ENCODE measurements at places on chromosomes 5 and 9. TPM values are rescaled to one million over a fixed set of nuclear protein-coding genes. Genes with fewer than 3 reads are reported as not detected.
A peak's percentile ranks its signal among the peaks of the same experiment; 100 is the strongest.

The WDR31 gene
- total RNA-seq = 1.4 TPM

The BARHL1 gene
- total RNA-seq = not detected

The PCDHGC3 gene
- total RNA-seq = 91.3 TPM

The KCTD16 gene
- total RNA-seq = 3.6 TPM

The KDM3B gene
- 48.3 TPM for total RNA-seq

The SLC25A48 gene
- not detected for total RNA-seq

The ADAMTS2 gene
- total RNA-seq = 203 TPM

The OCLN gene
- 6.2 TPM for total RNA-seq

The SOHLH1 gene
- total RNA-seq = not detected

The ISL1 gene
- total RNA-seq = not detected

The SARDH gene
- total RNA-seq = 10.9 TPM

The GHR gene
- 5.6 TPM for total RNA-seq

The ALDH1A1 gene
- total RNA-seq = 0.36 TPM

GRCh38 chr5:51326844-51327243 is 56.4 kb upstream of the ISL1 start:
- DNase-seq = no peak

DNA sequence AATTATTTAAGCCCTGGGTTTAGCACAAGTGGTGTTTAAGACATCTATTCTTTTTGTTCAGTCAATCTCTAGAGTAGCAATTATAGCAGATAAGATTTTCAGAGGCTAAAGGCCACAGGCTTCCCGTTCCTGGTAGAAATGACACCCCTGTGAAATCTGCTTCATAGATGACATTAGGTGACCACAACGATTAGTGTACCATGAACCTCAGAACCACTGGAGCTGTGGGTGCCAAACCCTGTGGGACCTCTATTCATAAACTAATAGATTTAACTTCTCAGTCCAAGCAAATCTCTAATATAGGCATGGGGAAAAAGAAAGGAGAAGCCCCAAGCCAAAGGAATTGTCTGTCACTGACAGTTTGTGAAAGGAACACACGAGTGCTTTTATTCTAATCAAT is 207.4 kb downstream of the ARRDC3 start:
- DNase-seq = no peak

- no peak for DNase-seq
These were observed 670.4 kb upstream of the CDH6 start for GRCh38 chr5:30523061-30523460.

DNA sequence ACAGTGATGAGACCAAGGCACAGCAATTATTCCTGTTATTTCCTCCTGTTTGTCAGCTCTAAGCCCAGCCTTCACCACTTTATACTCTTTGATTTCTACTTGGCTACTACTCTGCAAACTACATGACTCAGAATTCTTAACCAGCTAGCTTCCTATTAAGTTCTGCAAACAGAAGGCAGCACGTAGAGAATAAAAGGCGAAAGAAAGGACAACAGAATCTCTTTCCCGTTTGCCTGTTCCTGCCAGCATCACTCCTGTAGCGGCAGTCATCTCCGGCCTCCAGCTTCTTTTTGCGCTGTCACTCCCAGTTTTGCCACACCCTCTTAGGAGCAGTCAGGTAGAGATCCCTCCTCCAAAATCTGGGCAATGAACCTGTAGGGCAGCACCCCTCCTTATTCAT is 29.9 kb downstream of the DPYSL3 start:
- peak; percentile 48 for DNase-seq

DNA sequence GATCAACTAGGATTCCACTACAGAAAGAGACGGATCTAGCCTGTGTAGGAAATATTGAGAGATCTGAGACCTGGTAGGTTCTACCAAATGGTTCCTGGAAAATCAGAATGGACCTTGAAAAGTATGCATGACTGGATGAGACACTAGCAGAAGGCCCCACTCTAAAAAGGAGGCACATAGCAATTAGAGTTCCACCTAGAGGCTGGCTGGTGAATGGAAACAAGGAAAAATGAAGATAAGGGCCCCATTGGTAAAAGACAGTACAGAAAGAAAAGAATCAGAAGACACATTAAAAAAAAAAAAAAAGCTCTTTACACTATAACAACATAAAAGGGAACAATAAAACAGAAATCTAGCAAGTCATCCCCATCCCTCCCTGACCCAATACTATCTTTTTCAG is 518.5 kb downstream of the NR2F1-AS1 start:
- no peak for DNase-seq

- no peak for DNase-seq
These were observed 80.0 kb downstream of the AMBP start for GRCh38 chr9:113998114-113998513.

GRCh38 chr9:88651682-88652633 is 117.0 kb downstream of the NXNL2 start:
- peak; percentile 94 for DNase-seq

GRCh38 chr5:24401773-24402172 is 243.0 kb downstream of the CDH10 start:
- DNase-seq = no peak

- no peak for DNase-seq
These were observed 121.3 kb upstream of the CDH18 start for GRCh38 chr5:20109326-20109725.

- no peak for DNase-seq
These were observed 189.5 kb downstream of the BRINP1 start for GRCh38 chr9:119179701-119180100.

DNA sequence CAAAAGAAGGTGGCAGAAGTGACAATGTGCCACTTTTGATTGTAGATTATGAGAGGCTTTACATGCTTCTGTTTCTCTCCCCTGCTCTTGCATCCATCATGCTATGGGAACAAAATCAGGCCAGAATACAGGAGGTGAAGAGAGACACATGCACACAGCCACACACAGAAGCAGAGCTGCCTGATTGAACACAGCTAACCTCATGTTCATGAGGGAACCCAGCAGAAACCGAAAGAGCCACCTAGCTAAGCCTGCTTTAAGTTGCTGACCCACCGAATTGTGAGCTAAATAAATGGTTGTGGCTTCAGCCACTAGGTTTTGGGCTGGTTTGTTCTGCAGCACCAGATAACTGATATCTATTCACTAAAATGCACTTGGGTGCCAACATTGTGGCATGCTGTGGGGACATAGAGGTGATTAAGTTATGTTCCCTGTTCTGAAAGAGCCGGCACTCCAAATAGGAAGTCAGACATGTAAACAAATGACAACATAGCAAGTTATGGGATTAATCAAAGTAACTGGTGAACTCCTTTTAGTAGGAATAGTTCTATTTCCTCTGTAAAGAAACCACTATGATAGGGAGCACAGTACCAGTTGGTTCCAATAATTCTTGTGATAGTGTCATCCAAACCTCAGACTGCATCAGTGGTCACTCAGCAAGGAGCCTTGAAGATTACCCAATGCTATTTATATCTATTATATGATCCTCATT is 93.6 kb upstream of the TNC start:
- no peak for DNase-seq

DNA sequence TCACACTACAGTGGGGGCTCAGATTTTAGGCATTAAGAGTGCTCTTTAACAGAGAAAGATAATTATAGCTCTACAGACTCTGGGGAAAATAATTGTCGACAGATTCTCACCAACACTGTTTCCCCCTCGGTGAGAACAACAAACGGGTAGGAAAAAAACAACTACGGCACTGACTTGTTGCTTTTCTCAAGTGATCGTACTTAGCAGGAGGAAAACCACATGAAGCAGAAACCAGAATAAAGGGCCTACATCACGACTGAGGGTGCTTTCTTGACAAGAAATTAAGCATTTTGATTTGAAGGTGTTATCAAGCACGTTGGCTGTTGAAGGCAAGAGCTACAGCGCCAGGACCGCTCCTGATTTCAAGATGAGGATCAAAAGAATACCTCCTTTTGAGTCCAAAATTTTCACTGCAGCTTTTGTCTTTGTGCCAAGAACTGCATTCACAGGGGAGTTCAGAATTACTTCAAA is 27.2 kb upstream of the CER1 start:
- no peak for DNase-seq

DNA sequence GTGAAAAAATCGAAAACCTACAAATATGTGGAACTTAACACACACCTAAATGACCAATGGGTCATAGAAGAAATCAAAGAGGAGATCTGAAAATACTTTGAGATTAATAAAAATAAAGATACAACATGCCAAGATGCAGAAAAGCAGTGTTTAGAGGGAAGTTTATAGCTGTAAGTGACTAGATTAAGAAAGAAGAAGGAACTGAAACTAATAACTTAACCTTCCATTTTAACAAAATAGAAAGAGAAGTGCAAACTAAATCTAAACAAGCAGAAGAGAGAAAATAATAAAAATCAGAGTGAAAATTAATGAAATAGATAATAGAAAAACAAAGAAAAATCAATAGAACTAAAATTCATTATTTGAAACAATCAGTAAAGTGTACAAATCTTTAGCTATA is 103.0 kb upstream of the MAMDC2 start:
- no peak for DNase-seq

DNA sequence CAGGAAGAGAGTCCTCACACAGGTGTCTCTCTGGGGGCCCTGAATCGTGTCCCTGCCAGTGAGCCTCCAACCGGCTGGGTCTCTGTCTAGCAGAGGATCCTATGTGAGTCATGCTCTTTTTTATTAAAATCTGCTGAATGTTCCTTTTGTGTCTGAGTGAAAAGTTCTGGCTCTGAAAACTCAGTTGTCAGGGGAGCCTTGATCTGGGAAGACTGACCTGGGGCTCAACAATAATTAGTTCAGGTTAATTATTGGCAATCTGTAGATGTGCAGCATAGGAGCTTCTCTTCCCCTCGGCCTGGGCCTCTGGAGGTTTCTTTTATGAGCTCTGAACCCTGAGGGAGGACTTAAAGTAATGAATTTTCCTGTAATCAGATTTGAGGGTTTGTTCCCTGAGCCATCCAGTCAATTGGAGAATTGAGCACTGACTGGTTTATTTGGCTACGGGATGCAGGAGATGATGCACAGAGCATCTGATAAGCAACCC is 45.2 kb downstream of the ALG2 start:
- DNase-seq = no peak

DNA sequence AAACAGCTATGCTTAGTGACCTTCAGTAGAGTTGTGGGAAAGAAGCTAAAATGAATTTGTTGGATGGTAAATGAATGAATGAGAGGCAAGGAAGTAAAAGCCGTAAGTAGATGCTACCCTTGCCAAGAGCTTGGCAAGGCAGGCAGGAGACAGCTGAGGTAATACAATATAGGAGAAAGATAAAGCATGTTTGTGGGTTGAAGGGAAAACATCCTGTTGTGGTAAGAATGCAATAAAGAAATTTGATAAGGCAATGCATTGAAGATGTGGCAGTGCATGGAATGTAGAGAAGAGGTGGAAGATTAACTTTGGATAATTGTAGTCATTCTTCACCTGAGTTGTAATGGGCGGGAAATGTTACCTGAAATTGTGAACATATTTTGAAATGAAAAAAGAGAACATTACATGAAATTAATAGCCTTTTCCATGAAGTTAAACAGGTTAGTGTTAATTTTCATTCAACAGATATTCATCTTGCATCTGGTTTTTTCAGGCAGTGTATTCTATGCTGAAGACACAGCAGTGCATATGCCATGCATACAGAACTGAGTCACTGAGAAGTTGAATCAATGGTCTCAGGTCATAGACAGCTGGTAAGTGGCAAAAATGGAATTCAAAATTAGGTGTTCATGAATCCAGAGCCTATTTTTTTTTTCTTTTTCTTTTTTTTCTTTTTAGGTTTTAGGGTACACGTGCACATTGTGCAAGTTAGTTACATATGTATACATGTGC is 43.4 kb upstream of the SPINK5 start:
- no peak for DNase-seq

DNA sequence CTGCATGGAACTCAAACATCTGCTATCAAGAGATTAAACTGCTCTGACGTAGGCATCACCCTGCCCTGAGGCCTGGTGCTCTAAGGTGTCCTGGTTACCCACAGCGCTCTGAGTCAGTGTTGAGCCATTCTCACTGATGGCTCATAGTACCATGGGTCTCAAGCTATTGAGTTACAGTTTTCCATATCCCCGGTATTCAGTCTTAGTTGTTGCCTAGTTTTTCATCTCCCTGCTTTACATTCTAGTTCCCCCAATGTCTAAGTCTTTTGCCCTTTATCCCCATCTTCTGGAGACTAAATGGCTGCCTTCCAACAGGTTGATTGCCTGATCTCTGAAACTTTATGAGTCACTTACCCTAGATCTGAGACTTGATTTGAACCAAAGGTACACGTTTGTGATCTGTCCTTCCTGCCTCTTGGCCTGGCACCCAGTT is 161.2 kb upstream of the PTGER4 start:
- no peak for DNase-seq

DNA sequence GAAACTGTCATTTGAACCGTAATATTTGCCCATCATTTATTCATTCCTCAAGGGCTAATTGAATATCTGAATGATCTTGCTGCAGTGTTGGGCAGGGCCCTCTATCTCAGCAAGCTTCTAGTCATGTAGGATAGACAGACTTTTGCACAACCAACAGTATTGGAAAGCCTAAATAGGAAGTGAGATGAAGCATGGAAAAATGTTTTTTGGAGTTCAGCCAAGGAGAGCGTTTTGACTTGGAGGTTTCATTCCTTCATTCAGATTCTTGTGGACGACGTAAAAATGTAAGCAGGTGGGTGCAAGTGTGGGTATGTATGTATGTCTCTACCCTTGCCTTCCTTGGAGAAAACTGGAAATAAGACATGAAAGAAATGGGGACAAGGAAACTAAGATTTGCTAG is 15.5 kb downstream of the DAPK1 start:
- DNase-seq = no peak

- no peak for DNase-seq
These were observed 8.2 kb downstream of the IL17B start for GRCh38 chr5:149370878-149371277.

DNA sequence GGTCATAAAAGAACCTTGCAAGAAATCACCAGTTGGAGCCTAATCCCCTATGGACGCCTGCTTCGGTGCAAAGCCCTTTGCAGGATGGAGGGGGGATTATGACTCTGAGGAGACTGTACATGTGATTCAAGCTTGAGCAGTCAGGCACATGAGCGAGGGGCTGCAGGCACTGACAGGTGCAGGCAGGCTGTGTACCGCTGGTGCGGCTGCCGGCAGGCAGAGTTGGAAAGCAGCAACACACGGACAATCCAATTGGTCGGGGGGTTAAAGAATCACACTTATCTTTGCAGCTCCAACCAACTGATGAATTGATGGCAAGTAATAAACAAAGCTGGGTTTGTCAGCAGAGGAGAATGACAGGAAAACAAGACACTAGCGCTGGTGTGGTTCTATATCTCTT is 5.7 kb downstream of the WHRN start:
- no peak for DNase-seq

- peak; percentile 53 for DNase-seq
These were observed 992 bp downstream of the SPACA9 start for GRCh38 chr9:132879457-132880323.
